ENCODE measurements at places on chromosomes 16 and 17. TPM values are rescaled to one million over a fixed set of nuclear protein-coding genes. Genes with fewer than 3 reads are reported as not detected.
A peak's percentile ranks its signal among the peaks of the same experiment; 100 is the strongest.

GRCh38 chr17:27269974-27270373 is 23.9 kb upstream of the WSB1 start:
- DNase-seq: no peak

Gene MMP25
- polyA plus RNA-seq: 1.7 TPM

GRCh38 chr17:75983501-75984181 is 4.6 kb downstream of the TEN1 start:
- DNase-seq: no peak

GRCh38 chr16:22926105-22926751 is 112.3 kb downstream of the HS3ST2 start:
- no peak for DNase-seq

DNA sequence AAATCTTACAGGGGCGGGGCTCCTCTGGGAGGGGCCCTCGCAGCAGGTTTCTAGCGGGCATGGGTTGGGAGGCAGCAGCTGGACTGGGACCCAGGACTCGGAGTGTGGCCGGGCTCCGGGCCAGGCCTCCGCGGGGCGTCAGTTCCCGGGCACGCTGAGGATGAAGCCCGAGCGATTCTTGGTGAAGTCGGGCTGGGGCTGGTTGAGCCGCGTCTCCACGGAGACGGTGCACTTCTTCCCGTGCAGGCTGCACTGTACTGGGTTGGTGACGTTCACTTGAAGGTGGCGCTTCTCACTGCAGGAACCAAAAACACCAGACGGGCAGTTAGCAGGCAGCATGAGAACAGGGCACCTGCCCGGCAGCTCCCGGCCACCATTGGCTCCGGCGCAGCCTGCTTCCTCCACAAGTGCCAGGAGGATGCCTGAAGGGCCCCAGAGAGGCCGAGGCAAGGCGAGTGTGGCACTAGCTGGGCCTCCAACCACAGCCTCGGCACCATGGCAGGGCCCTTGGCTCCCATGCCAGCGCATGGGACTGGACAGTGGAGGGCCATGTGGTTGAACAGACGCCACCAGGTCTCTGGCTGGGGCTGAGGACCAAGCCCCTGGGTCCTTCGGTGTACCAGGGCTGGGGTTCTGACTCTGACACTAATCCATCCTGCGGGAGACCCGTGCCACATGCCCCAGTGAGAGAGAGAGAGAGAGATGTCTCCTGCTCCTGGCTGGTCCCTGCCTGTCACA is 8.0 kb downstream of the CDK5R1 start:
- no peak for DNase-seq

GRCh38 chr16:24826817-24827566 is 18.8 kb upstream of the SLC5A11 start:
- no peak for DNase-seq

DNA sequence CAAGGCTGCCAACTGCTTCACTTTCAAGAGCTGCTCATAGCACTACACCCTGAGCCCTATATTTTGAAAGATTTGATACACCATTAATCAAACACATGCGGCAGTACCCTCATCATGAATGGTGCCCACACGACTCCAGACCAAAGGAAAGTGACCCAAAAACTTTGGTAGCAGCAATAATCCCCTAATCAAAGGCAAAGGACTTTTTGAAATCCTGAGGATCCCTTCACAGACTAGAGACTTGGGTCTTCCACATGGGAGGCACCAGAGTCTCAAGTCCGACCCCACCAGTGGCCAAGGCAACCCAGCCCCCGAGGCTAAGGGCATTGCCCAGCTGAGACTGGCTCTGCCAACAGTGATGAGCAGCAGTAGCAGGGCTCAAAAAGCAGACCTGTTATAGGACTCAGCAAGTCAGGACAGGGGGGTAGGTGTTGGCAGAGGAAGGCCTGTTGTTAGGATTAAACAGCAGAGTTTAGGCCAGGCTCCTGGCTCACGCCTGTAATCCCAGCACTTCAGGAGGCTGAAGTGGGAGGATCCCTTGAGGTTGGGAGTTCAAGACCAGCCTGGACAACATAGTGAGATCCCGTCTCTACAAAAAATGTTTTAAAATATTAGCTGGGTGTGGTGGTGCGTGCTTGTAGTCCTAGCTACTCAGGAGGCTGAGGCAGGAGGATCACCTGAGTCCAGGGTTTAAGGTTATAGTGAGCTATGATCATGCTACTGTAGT is 3.2 kb downstream of the TRIM25 start:
- no peak for DNase-seq

DNA sequence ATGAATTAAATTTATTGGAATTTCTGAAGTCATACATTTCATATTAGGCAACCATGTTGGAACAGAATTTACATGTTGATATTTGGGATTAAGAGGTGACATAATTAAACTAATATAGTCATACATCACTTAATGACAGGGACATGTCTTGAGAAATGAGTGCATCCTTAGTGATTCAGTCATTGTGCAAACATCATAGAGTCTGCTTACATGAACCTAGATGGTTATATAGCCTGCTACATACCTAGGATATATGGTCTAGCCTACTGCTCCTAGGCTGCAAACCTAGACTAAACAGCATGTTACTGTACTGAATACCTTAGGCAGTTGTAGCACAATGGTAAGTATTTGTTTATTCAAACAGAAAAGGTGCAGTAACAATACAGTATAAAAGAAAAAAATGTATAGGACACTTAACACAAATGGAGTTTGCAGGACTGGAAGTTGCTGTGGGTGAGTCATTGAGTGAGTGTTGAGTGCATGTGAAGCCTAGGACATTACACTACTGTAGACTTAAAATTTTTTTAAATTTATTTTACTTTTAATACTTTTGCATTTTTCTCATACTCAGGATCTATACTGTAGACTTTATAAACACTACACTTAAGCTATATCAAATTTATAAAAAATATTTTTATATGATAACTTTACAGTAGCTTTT is 85.6 kb downstream of the OMG start:
- no peak for DNase-seq

Gene GPR142
- polyA plus RNA-seq: not detected

- no peak for DNase-seq
Measured at GRCh38 chr17:17971431-17972125, 622 bp downstream of the TOM1L2 start.

GRCh38 chr16:27644165-27644564 is 94.2 kb downstream of the KATNIP start:
- no peak for DNase-seq

Gene ABCC11
- 0.08 TPM for polyA plus RNA-seq

DNA sequence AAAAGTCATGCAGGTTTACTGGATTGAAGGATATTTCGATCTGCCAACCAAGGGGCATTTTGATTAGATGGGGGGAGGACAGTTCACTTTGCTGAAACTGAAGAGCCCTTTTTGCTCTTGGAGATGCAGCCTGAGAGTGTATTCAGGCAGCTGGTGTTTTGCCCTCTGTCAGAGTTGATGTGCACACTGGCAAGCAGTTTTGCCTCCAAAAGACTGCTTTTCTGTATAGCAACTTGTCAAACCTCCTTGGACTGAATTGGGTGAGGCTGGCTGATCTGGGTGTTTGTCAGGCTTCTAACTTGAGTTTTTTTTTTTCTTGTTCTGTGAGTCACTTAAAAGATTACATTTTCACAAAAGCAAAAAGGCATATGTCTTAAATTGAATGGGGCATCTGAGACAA is 22.6 kb upstream of the ANKFN1 start:
- no peak for DNase-seq

GRCh38 chr16:17572145-17572544 is 101.4 kb upstream of the XYLT1 start:
- no peak for DNase-seq

GRCh38 chr17:6651919-6652452 is 424 bp downstream of the C17orf100 start:
- peak; percentile 25 for DNase-seq

GRCh38 chr16:86679490-86679889 is 101.1 kb downstream of the FOXL1 start:
- DNase-seq: no peak

Gene MMP15
- polyA plus RNA-seq: 17.1 TPM

Gene SULT1A4
- polyA plus RNA-seq: 6.1 TPM

DNA sequence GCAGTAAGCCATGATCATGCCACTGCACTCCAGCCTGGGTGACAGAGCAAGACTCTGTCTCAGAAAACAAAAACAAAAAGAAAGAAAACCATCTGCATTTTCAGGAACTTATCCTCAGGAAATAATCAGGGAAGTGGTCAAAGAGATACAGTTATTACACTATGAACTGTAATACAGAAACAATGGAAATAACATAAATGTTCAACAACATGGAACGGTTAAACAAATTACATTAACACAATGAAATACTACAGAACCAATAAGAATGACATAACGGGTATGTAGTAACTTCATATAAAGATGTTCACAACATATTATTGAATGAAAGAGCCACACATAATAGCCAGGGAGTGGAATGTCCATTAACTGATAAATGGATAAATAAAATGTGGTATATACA is 6.7 kb downstream of the BBS2 start:
- DNase-seq: no peak

DNA sequence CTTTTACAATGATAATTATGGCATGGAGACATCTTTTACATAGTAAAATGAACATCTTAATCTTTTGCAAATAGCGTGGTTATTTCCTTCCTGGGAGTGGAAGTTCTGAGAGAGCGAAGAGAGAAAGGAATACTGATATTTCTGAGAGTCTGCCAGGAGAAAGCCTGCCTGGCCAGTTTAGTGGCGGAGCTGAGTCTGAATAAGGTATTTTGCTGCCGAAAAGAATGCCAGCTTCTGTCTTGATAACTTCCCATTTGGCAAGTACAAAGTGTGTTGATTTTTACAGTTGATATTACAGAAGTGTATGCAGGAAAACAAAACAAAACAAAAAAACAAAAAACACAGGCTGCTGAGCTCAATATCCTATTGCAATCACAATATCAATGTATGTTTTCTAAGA is 55.9 kb downstream of the KCNJ2 start:
- DNase-seq: no peak

GRCh38 chr17:5630434-5630833 is 46.1 kb upstream of the NLRP1 start:
- no peak for DNase-seq

Gene SGCA
- polyA plus RNA-seq: 249 TPM

GRCh38 chr17:5399767-5400166 is 19.7 kb downstream of the NUP88 start:
- DNase-seq: no peak

DNA sequence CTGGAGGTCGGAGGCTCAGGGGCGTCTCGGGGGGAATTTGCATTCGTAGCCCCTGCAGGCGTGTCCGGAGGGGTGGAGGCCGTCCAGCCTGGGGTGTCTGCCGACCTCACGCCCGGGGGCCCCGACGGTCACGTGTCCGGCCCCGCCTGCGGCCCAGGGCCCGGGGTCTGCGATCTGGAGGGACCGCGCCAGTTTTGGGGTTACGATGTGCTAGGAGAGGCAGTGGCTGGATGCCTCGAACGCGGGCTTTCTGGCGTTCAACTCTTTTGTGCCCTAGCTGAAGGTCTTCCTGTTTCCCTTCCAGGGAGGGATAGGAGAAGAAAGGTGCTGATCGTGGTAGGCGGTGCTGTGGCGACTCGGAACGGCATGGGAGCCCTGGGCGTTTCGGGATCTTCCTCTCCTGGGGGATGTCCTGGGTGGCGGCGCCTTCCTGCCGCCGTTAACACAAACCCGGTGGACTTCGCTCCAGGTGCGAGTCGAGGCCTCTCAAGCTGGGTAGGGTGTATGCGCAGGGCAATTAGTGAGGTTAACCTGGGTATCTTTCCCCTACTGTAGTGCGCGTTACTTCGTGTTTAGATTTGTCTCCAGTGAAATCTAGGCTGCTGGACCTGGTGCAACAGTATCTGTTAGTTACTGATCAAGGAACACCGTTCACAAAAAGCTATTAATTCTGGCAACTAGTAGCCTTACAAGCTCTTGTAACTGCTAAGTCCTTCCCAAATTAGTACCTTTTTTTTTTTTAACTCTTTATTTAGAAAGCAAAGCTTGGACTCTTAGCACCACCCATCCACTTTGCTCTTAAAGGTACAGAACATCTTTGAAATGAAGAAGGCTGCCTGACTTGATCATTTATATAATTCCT is 1.3 kb downstream of the AKAP1 start:
- DNase-seq: no peak

GRCh38 chr17:44556166-44556831 is 985 bp upstream of the FZD2 start:
- DNase-seq: peak; percentile 73

DNA sequence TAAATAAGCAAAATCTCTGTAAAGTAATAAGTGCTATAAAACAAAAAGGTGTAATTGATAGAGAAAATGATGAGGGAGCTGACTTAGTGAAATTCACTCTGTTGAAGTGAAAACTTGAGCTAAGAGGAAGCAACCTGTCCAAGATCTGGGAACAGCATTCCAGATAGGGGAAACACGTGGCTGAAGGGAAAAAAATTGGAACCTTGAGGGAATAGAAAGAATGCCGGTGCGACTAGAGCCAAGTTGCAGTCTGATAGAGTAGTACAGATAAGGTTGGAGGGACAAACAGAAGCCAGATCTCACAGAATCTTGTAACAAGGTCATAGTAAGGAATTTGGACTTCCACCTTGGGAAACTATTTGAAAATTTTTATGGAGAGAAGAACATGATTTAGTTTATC is 623 bp upstream of the DDX52 start:
- peak; percentile 37 for DNase-seq

DNA sequence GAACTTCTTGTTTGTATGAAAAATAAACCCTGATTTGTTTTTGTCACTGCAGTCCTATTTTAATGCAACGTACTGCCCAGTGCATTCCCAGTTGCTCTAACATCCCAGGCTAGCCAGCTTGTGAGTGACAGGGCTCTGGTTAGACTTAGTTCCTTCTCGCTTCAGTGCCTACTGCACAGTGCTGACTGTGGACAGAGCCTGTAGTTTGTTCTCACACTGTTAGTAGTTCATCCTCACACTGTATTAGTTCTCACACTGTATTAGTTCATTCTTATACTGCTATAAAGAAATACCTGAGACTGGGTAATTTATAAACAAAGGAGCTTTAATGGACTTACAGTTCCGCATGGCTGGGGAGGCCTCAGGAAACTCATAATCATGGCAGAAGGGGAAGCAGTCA is 116.6 kb upstream of the SALL1 start:
- no peak for DNase-seq

- no peak for DNase-seq
Measured at GRCh38 chr16:35221482-35222185, 1762.2 kb downstream of the TP53TG3F start.

GRCh38 chr16:12757546-12757945 is 46.1 kb downstream of the CPPED1 start:
- no peak for DNase-seq

Gene SMIM22
- polyA plus RNA-seq: not detected

DNA sequence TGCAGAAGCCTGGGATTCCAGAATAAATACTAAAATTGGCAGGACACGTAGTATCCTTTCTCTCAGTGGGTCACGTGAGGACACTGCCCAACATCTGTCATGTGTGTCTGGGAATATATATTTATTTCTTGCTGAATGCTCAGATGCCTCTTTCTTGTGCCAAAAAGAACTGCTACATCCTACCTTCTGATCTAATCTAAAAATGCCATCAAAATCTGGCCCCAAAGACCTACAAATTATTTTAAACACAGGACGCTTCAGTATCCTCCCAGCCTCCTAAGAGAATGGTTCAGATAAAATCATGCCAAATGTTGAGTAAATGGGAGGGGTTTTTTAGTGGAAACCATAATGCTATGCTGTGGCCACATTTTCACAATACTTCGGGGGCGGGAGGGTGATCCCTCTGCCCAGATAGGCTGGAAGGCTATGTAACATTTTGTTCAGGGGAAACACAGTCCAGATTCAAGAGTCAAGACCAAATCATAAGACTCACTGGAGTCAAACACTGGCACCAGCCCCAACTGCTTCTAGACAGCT is 22.9 kb upstream of the CORO6 start:
- peak; percentile 86 for DNase-seq
